Fibroblast of skin of abdomen (primary cell): ENCODE measurements at places on chromosomes 3 and 15.

GRCh38 chr3:39780352-39780751 is 29.1 kb upstream of the MYRIP start:
- DNase-seq = no peak

- DNase-seq = peak; percentile 92
Measured at GRCh38 chr15:85333132-85333831, 47.1 kb upstream of the AKAP13 start.

DNA sequence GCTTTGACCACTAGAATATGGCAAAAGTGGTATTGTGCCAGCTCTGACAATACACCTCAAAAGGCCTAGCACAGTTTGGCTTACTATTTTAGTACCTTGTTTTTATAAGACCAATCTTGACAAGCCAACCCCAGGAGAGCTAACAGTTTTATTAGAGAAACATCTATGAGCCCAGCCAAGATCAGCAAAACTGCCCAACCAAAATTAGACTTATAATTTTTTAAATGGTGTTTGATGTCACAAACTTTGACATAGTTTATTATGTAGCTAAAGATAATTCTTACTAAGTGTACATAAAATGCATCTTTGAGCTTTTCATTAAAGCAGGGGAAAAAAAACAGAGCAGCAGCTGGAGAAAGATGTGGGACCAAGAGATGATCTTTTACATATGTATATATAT is 537.5 kb downstream of the ZPLD1 start:
- DNase-seq = no peak

GRCh38 chr3:138187296-138188012 is at the start of gene ARMC8:
TSS of gene ARMC8 (plus strand) at chr3:138187301. CDS start at chr3:138187555, 254 bp downstream.
- no peak for DNase-seq
